EH (cell line): ENCODE measurements at places on chromosomes 5 and 9.

- DNase-seq = peak; percentile 82
Observed at GRCh38 chr5:150066901-150067396, 19.4 kb downstream of the CSF1R start.

- DNase-seq = no peak
Observed at GRCh38 chr9:69500896-69501295, 171.3 kb downstream of the APBA1 start.

- DNase-seq = no peak
Observed at GRCh38 chr5:39721394-39721793, 296.6 kb upstream of the DAB2 start.

GRCh38 chr9:133971121-133971951 lies 20.8 kb downstream of the VAV2 start:
- DNase-seq = no peak

DNA sequence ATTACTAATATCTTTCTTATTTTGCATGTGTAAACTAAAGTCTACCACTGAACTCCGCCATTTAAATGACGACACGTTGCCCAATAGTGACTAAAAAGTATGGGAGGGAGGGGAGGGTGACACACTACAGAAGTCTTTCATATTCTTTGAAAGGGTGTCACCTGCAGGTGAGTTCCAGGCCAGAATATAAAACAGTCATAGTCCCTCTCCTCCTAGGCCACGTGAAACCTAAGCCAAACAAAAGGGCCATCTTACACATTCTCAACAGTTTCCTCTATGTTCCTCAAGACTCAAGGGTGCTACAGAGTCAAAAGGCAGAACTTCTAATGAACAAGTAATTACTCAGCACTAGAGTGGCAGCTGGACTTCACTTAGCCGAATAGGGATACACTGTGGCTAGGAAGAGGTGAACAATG lies 6.4 kb downstream of the CEMIP2 start:
- no peak for DNase-seq

DNA sequence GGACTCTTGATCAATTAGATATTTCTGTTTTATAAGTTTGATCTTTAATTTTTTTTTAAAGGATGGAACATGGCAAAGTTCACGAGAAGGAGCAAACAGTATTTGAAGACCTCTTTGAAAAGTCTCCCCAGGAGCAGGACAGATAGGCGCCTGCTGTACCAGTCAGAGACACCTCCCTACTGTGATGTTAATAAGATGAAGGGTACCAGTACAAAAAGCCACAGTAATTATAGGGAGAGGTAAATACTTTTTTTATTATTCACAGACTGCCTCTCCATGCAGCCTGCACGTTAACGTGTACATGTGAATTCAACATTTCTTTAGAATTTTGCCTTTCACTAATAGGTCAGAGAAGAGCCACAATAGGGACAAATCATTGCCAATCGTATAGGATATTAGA lies 146.5 kb upstream of the CDH6 start:
- no peak for DNase-seq

GRCh38 chr5:42825422-42826148 lies 13.9 kb upstream of the SELENOP start:
- no peak for DNase-seq

GRCh38 chr9:120965344-120966012 lies 38.9 kb upstream of the TRAF1 start:
- DNase-seq = peak; percentile 11
